Non-pigmented ciliary epithelial cell (primary cell): ENCODE measurements at places on chromosomes 12 and 14.

DNA sequence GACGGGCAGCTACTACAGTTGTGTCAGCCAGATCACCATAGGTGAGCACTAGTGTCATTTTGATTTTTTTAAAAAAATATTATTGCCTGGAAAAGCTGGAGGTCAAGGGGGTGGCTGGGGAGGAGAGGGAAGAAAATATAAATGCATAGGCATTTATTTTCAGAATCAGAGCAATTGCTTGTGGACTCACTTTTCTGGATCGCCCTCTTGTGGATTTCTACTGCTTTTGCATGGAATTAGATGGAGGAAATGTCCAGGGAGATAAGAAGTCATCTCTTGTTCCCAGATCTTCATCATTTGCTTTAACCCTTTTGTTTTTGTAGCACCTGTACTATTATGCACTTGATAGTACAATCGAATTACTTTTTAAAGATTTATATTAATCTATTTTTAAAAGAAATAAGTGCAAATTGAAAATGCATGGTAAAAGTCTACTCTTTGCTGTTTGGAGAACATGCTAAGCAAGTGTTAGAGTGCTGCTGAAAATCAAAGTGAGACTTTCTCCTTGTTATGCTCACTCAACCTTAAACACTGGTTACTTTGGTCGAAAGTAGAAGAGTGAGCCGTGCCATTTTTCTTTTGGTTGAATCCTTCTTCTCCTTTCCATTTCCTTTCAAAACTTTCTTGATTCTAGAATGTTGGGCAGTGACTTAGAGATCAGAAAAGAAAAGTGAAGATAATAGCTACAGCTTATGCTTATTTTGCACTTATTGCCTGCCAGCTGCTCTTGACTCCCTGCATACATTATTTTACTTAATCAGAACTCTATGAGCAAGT is 60.6 kb upstream of the ANO4 start:
- DNase-seq = no peak

GRCh38 chr12:67765776-67766766 is 117.5 kb downstream of the DYRK2 start:
- DNase-seq = no peak

GRCh38 chr14:61193476-61193875 is 87.7 kb downstream of the TMEM30B start:
- DNase-seq = no peak

DNA sequence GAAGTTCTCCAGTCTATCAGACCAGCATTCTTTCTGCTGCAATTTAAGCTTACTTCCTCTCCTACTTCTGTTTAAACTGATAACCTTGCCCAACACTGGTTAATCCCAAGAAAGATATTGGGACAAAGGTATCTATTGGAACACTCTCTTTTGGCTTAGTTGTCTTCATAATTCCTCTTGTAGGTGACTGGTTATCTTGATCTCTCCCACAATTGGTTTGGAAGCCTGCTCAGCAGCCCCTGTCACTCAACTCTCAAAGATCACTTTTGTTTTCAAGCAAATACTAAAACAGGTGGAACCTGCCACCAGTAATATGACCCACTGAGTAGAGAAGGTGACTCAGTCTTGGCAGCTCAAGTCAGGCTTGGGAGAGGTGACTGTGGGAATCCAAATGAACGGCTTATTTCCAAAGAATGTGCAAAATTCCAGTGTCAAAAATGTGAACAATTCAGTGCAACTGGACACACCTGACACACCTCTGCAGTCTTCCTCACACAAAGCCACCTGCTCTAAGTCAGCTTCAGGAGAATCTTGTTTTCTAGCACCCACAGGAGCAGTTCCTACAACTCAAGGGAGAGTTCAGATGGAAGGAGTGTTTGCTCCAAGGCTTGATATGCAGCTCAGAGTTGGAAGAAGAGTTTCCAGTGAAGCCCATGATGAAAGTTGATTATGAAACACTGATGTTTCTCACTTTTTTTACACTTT is 83.2 kb upstream of the SLC38A2 start:
- no peak for DNase-seq

DNA sequence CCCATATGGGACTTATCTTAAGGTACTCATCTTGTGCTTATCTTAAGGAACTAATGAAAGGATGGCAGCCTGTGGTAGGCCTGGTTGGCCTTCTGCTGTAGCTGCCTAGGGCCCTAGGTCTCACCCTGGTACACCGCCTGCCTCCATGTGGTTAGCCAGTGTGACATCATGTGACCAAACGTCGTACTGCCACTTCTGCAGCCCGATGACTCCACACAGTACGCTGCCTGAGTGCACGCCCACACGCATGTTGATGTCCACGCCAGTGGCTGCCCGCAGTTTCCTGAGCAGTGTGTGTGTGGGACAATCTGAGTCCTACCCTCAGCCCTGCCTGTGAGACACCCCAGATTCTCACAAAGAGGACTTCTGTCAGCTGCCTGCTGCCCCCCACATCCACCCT is 5.1 kb downstream of the ADCY4 start:
- no peak for DNase-seq
